Liver (tissue), 10 donors: ENCODE measurements at places on chromosomes 3 and 15. TPM values are rescaled to one million over a fixed set of nuclear protein-coding genes. Genes with fewer than 3 reads are reported as not detected.

DNA sequence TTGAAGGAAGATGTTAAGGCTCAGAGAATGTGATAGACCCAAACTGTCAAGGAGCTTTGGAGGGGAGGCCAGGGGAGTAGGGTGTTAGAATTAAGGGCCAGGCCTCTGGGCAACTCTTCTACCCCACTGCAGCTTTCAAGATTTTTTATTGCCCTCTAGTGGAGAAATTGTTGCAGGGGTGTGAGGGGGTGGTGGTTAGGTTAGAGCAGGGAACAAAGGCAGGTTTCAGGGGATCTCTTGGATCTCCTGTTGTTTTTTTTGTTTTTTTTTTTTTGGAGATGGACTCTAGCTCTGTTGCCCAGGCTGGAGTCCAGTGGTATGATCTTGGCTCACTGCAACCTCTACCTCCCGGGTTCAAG lies 1.4 kb upstream of the SEC13 start:
- no peak for DNase-seq

DNA sequence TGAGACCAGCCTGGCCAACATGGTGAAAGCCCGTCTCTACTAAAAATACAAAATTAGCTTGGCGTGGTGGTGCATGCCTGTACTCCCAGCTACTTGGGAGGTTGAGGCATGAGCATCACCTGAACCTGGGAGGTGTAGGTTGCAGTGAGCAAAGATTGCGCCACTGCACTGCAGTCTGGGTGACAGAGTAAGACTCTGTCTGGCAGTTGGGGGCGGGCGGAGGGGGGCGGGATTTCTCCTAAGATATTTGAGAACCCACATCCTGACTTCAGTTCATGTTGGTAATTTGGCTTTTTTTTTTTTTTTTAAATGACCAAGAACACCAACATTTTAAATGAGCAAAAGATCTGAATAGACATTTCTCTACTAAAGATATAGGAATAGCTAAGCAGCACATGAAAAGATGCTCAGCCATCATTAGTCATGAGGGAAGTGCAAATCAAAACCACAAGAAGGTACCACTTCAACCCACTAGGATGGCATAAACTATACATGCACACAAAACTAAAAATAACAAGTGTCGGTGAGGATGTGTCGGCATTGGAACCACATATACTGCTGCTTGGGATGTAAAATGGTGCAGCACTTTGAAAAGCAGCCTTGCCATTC lies 75.6 kb upstream of the LMOD3 start:
- no peak for DNase-seq

DNA sequence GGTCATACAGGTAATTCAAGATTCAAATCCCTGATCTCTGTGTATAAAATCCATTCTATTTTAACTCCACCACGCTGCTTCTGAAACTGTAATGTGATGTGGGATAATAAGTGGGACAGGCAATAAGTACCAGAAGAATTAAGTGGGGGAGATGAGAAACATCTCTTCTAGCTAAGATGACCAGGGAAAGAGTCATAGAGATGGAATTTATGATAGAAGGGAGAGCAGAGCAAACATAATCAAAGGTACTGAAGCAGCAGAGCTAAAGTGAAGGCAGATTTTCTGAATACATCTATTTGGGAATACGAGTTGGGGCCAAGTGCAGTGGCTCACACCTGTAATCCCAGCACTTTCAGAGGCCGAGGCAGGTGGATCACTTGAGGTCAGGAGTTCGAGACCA lies 4.9 kb downstream of the MRPL47 start:
- no peak for DNase-seq

KCNMB3 gene
- 1.6 TPM for total RNA-seq

RASL12 gene
- 0.70 TPM for total RNA-seq

TRPM1 gene
- total RNA-seq, result not detected
